H7 (cell line): ENCODE measurements at places on chromosomes 5 and 9. TPM values are rescaled to one million over a fixed set of nuclear protein-coding genes. Genes with fewer than 3 reads are reported as not detected.

Gene CDH9
- total RNA-seq, result 0.18 and 0.90 TPM in 2 replicates

Gene GPR150
- total RNA-seq, result 0.15 TPM in 1 of 2 replicates, not detected in the other

Gene PCDHA12
- total RNA-seq, result 1.9 and 2.3 TPM in 2 replicates

Gene LRRC70
- 0.55 and 1.7 TPM in 2 replicates for total RNA-seq

Gene BAAT
- total RNA-seq, result 0.10 TPM in 1 of 2 replicates, not detected in the other

- DNase-seq, result no peak
Observed at GRCh38 chr9:7794196-7794595, 5.4 kb downstream of the DMAC1 start.

DNA sequence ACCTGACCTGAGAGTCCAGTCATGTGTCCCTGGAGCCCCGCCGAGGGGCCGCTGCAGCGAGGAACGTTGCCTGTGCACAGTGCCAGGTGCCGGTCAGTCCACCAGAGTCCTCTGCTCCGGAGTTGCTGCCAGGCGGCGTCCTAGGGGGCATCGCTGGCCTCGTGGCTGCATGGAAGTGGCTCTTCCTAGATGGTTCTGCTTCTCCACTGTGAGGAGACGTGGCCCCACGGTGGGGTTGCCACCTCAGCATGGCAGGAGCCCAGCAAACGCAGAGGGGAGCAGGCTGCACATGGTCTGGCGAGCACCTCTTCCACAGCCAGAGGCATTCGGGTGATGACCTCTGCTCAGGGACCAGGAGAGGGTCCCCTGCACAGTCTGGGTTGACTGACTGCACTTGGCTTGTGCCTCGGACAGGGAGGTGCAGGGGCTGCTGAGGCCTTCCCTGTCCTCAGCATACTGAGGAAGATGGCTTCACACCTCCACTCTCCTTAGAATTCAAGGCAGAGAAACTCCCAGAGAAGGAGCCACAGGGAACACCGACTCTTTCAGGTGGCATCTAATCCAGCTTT lies 25.9 kb upstream of the POMT1 start:
- DNase-seq, result no peak

DNA sequence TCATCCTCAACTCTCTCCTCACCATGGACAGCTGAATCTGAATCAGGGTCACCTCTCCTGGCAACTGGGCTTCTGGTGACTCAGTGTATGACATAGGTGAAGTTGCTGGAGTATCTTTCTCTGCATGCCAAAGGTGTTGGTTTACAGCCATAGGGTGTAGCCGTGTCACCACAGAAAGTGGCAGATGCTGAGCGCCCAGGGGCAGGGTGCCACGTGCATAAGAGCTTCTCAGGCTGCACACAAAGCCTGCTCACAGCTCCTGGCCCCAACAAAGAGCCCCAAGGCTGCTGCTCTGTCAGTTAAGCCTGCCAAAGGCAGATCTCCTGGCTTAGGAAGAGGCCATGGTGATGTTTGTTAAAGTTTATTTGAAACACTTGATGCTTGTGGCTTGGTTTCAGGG lies 297.7 kb upstream of the WWC1 start:
- no peak for DNase-seq

GRCh38 chr9:137021979-137022661 lies 5.9 kb downstream of the ABCA2 start:
- peak; percentile 98 for DNase-seq

DNA sequence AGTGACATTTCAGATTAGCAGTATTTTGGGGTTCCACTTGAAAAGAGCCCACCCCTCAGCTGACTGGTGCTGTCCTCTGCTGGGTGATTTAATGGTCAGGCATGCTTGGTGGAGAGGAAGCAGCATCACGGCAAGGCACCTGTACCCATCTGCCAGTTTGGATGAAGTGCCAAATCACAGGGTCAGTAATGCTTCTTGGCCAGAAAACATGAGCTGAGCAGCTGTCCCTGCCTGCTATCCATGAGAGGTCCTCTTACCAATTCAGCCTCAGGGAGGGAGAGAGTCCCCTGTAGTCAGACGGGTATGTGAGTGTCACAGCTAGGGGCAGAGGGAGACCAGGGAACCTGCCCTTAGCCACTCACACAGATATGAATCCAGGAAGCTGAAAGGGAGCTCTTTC lies 137.9 kb downstream of the SEC61B start:
- DNase-seq, result no peak

DNA sequence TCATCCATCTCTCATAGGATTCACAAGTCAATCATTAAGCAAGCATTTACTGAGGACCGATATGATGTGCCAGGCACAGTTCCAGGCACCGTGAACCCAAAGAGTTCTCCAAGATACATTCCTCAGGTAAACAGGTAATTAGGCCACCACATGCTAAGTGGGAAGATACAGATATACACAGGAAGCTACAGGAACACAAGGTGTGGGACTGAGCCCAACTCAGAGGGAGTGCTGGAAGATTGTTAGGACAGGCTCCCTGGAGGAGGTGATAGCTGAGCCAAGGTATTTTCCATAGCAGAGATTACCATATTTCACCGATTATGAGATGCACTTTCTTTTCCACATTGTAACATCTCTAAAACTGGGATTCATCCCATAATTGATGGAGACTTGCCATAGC lies 31.4 kb upstream of the RAI14 start:
- DNase-seq, result no peak

- no peak for DNase-seq
Observed at GRCh38 chr9:1053986-1054425, 3.8 kb downstream of the DMRT2 start.

- no peak for DNase-seq
Observed at GRCh38 chr5:1781726-1782384, 17.8 kb downstream of the MRPL36 start.

GRCh38 chr5:125410537-125411070 lies 664.2 kb upstream of the ZNF608 start:
- DNase-seq, result no peak

DNA sequence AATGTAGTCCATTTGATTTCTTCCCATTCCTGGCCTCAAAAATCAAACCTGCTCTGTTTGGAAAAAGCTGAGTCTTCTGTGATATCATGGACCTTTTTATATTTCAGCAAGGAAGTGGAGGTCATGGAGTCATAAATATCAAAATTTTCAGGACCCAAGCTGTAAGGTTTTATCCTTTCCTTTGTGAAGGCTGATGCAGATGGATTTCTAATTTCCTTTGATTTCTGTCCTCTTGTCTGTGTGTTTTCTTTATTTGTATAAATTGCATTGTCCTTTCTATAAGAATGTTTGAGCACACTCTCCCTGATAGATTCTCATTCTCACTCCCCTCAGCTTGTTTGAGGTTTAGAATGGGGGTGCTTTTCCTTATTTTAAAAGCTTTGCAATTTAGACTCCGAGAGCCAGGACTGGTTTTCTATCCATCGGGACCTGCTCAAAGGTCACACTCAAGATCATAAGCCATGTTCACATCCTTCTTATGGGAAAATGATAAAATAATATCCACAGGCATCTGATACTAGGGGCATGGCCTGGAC lies 127.4 kb upstream of the TMEM161B start:
- no peak for DNase-seq

DNA sequence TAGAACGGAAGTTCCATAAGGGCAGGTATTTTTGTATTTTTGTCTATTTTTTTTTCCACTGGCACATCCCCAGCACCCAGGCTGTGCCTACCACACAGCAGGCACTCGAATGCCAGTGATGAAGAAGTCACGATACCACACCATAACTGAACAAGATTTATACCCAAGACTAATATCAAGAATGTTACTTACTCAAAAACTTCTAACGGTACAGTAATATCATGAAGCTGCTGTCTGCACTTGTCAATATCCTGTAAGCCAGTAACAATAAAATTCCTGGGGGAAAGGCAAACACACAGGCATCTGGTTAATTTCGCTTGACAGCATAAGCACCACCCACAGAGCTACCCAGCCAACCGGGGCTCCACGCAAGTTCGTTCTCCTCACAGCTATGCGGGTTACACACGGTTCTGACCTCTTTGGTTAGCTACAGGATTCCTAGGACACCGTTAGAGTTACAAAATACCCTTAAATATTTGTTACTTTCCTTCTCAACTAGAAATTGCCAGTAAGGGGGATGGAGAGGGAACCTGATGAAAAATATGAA lies 1.3 kb downstream of the MED10 start:
- no peak for DNase-seq

- no peak for DNase-seq
Observed at GRCh38 chr5:514101-514485, 10.2 kb downstream of the SLC9A3 start.

DNA sequence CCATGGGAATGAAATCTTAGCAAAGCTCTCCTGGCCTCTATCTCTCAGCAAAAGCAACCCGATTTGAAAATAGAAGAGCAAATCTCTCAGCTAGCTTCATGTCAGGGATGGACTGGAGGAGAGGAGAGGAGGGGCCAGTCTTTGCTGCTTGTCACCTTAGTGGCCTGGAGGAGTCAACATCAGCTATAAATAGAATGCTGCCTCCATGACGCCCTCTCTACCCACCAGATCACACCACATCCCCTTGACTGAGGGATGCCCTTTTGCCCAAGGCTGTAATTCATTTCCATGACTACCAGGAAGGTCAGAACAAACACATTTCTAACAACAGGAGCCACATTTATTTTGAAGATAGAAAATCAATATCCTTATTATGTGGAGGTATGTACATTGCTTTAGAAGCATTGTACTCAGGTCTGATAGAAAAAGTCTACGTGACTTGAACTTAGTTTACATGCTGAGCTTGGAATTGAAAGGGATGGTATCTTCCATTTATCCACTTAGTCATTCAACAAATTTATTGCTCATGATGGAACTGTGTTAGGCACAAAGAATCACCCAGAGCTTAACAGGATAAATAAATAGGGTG lies 92.4 kb upstream of the LIFR start:
- DNase-seq, result no peak

DNA sequence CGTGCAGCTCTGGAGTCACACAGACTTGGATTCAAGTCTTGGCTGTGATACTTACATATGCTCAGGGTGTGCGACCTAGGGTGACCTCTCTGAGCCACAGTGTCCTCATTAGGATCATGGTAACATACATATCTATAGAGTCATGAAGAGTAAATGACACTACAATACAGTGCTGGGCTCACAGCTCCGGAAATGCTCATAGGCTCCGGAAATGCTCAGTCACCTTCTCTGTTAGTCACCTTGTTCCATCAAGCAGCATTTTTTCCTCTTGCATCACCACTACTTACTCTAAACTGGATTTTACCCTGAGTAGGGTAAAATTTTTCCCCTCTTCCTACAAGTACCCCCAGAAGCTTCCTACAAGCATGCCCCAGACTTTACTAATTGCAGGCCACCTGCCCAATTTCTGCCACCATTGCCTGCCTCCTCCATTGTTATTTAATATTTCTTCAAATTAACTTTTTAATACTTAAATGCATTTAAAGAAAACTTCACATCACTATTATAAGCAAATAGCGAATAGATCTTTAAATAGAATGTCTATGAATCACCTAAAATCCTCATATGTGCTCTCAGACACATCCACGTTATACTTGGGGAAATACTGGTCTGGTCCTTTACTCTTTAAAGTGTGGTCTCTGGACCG lies 147.6 kb upstream of the SPRY4 start:
- no peak for DNase-seq

DNA sequence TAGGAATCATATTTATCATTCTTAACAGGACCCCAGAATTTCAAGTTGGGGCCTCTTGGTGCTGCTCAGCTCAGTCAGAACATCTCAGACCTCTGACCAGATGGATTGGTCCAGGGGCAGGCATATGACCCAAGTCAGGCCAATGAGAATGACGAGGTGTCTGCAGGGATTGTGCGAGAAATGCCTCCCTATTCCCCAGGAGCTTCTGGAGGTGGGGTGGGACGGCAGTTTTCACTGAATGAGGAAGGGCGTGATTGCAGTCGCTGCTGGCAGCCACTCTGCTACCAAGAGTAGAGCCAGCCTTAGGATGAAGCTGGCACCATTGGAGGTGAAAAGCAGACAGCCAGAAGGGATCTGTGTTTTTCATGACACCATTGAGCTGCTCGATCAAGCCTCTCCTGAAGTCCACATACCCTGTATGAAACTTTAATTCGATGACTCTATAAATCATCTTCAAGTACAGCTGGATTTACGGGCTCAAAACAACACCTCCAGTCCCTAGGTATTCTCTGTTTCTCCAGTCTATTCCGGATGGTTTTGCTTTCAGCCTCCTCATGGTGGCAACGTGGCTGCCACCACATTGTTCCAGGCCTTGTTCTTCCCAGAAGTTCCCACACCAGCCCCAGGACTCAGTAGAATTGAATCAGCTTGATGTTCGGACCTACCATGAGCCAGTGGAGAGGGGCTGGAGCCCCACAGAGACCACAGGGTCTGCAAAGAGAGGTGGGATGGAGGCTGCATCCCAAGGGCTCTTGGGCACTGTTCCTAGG lies 70.2 kb upstream of the ADAMTS2 start:
- DNase-seq, result peak; percentile 11

- DNase-seq, result no peak
Observed at GRCh38 chr9:120876842-120877240, at the start of gene PHF19. TSS of gene PHF19 (minus strand) at chr9:120877188. CDS start at chr9:120874741, 2,447 bp downstream.
